AG09309 (cell line): ENCODE measurements at places on chromosomes 3 and 15.
A peak's percentile ranks its signal among the peaks of the same experiment; 100 is the strongest.

GRCh38 chr15:55407498-55408011, 604 bp downstream of the CCPG1 start:
- DNase-seq, result no peak

DNA sequence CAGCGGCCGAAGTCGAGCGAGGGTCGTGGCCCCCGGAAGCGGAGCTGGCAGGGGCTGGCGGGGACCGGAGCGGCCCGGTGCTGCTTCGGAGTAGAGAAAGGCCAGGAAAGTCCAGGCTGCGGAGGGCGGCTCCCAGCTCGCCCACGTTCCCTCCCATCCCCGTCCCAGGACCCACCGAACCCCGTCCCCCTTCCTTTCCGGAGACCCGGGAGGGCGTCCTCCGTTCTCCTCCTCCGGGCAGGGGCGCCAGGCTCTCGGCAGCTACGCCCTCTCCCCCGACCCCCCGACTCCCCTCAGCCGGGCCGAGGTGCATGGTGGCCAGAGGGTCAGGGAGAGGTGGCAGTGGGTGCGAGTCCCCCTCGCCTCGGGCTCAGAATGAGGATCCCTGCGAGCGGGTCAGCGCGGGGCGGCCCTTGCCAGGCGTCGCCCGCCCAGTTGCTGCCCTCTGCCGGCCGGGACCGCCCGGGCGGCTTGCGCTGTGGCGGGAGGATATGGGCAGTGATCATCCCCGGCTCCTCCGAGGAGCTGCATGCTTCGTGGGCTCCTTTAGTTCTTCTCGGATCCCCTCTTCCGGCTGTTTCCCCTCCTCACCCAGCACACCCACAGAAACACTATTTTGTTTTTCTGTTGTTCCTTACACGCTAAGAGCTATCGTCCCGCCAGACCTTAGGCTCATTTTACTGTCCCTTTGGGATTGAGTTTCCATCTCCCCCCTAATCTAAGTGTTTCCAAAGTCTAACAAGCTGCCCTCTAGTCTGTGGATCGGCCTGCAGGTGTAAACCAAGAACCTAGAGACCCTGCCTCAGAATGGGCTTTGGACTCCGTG, 744 bp upstream of the ALDH1A2 start:
- DNase-seq, result no peak

DNA sequence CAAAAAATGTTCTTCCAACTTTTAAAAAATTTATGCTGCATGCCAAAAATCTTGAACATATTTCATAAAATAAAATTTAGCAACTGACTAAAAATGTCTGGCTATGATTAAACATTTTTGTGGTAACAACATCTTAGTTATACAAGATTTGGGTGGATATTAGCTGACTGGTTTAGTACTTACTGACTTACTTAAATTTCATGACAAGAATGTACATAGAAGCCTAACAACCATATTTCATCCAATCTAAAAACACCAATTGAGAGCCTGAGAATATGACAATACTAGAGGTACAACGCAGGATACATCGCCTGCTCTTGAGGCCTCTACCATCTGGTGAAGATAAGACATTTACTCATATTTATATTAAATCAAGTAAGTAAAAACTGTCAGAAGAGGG, 34.6 kb downstream of the GNB4 start:
- peak; percentile 72 for DNase-seq

GRCh38 chr3:69235882-69236281, 113.5 kb upstream of the LMOD3 start:
- DNase-seq, result no peak

DNA sequence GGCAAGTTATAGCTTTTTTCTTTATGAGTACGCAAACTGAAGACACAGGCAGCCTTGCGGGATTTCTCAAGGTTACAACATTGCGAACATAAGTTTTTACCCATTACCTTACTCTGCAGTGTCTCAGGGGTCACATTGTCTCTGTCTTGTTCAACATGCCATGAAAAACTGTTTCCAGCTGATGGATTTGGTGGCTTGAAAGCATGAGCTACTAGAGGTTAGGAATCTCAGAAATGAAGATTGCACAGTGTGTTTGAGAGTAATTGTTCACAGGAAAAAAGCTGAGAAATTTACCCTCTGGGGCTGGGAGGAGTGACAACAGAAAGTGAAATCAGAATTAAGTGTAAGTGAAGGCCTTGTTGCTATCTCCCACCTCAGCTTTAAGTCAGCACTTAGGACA, 568.6 kb downstream of the TAFA4 start:
- no peak for DNase-seq

DNA sequence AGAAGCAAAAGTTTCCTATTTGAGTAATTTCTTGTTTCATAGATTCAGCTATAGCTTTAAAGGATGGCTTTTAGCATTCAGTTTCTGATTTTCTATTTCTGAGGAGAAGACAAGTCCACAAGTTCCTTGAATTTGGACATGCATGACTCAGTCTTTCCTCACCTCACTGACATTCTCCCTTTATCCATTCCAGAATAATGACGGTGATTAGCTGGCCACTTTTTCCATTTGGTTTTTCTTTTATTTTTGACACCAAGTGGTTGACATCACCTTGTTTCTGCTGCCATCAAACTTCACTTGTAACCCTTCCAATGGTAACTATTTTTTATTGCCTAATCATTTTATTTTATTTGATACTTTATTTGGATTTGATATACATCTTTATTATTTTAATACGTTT, 404.4 kb upstream of the KCNMB2 start:
- DNase-seq, result peak; percentile 14

DNA sequence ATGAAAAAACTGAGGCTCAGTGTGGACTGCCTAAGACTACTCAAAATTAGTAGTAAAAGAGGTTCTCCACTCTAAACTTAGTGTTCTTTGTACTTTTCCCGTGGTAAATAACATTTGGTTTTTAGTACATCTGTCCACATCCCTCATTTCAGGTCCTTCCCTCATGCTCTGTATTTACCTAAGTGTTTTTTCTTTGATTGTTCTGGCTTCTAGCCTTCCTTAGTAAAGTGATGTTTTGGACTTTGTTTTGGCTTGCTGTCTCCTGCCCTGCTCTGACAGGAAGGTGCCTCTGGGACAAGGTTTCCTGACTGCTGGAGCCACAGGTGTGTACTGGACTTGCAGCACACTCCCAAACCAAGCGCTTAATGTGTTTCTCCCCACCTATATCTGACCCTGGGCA, 29.9 kb upstream of the ALDH1A2 start:
- DNase-seq, result no peak

DNA sequence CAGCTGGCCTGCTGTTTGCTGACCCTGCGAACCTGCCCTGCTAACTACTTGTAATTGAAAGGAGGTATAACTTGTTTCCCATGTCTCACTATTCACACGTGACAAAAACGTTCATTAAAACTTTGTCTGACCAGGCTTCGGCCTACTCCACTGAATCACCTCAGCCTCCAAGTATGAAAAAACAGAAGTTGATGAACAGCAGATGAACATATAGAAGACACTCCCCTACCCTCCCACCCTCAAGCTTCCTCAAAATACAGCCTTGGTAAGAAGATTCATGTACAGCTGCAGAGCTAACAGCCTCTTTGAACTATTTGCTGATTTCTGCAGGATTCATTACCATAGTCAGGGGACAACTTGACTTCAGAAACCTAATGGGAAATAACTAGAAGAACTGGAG, 10.7 kb downstream of the RBM15B start:
- DNase-seq, result no peak

DNA sequence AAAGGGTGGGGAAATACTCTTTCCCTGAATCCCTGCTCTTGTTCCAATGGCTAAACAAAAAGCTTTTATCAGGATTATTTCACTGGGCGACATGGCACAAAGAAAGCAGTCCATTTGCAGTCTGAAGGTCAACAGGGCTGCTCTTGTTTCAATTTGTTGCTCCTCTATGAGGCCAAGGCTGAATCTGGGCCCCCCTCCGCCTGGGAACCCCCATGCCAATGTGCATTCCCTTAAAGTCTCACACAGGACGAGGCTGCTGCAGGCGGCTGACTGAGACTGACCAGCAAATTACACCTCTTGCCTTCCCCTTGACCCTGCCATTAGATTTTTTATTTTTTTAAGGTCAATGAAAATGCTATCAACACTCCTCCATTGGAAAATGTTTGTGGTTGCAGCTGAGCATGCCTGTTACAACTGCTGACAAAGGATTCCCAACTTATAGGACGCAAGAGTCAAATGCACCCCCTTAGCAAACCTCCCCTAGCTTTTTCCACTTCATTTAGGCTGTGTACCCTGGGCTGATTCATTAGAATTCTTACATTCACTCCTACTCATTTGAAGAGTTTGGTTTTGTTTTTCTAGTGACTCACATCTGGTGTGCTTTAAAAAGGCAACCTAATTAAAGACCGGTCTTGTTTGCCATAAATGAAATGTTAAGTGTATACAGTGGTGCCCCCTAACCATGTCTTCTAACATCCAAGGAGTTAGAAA, 60.8 kb upstream of the ARHGEF3 start:
- DNase-seq, result peak; percentile 33

DNA sequence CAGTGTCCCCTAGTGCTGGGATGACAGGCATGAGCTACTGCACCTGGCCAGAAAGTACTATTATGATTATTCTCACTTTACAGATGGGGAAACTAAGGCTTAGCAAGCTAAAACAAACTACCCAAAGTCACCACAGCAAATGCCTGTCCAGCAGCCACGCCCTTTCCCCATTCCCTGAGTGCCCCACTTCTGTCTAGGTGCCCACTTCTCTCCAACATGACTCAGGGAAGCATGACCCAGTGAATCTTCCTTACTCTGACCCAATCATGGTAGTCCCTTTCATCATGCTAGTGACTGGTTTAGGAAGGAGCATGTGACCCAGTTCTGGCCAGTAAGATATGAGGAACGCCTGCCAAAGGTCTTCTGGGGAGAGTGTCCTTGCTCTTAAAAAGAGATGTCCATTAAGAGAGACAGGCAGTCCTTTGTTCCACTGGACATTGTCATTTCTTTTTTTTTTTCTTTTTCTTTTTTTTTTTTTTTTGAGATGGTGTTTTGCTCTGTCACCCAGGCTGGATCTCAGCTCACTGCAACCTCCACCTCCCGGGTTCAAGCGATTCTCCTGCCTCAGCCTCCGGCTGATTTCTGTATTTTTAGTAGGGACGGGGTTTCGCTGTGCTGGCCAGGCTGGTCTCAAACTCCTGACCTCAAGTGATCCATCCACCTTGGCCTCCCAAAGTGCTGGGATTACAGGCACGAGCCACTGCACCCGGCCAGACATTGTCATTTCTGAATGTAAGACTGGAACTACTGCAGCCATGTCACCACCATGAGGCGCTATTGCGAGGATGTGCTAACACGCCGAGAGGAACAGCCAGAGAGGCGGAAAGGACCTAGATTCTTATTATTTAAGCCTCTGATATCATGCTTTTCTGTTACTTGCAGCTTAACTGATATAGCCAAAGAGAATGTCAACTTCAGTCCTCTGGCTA, 19.8 kb downstream of the MEGF11 start:
- peak; percentile 3 for DNase-seq

GRCh38 chr3:38454884-38455638, 1.4 kb downstream of the ACVR2B start:
- no peak for DNase-seq

GRCh38 chr15:32642667-32643435, 1.3 kb downstream of the SCG5 start:
- no peak for DNase-seq

- no peak for DNase-seq
These were observed 79.3 kb upstream of the LMOD3 start for GRCh38 chr3:69201658-69202057.

DNA sequence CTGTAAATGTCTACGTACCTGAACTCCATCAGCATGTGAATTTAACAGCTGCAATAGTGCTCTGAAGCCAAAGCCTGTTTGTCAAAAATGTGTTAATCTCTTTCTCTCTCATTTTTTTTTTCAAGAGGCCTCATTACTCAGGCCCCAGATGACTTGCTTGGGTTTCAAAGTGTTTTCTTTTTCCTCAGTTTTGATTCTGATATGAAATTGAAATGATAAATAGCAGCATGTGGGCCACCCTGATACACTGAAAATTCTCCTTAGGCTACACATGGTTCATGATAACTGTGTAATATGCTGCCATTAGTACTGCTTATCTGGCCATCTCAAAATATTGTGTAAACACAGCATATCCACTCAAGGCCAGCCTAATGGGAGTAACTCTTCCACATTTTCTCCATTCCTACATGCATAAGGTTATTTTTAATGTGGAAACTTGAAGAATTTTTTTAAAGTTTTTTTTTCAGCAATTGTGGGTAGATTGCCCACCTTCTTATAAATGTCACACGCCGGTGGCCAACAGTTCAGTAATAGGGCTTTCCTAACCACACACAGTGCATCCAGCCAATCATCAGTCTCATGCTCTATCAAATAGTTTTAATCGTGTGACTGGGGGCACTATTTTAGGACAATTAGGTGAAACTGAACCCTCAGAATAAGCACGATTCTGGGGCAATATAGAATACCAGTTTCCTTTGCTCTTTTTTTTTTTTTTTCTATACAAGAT, 13.1 kb upstream of the DENND4A start:
- no peak for DNase-seq

GRCh38 chr3:8619548-8619947, 25.1 kb downstream of the SSUH2 start:
- no peak for DNase-seq

DNA sequence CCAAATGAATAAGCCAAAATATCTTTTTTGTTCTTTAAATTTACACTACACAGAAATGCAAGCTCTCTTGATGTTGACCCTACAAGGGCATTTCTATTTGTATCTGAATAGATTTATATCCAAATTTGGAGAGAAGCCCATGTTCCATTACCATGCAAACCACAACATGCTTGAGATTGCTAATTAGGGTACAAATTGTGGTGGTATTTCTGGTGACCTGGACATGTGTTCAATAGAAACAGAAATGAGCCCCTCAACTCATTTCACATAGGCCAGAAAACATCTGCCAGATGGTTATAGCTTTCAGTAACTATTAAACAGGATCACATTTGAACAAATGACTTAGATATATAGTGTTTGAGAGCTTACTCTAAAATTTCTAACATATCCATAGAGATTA, 23.5 kb upstream of the PLSCR5 start:
- no peak for DNase-seq

DNA sequence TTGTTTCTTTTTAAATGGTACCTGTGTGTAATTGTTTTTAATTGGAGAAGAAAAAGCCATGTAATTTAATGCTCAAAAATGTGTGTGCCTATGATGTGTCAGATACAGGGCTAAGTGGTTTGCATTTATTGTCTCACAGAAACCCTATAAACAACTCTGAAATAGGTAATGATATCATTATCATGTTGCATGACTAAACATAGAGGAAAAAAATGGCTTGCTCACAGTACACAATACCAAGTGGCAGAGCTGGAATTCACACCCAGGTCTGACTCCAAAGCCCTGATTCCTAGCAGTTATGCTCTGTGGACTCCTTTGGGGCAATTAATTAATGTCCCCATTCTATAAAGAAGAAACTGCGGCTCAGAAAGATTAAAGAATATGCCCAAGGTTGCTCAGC, 237.4 kb upstream of the TRIM42 start:
- DNase-seq, result no peak

GRCh38 chr3:179842061-179842460, 189.2 kb downstream of the USP13 start:
- DNase-seq, result no peak

DNA sequence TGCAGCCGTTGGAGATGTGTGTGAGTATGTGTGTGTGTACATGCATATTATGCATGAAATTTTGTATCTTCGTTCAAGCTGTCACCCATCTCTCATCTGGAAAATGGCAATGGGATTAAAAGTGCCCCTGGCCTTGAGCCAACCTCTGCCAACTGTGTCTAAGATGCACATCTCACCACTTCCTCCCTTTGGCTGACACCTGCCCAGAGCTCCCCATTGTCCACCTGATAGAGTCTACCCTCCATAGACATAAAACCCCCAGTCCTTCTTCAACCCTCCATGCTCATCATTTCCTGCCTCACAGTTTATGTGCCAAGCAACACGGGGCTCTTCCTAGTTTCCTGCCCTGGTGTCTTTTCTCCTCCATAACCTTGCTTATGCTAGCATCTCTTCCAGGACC, 187.5 kb upstream of the HES1 start:
- DNase-seq, result no peak
